ENCODE measurements at places on chromosomes 4 and X.

GRCh38 chr4:38205261-38205660 is 245.1 kb downstream of the PTTG2 start:
- DNase-seq = no peak

DNA sequence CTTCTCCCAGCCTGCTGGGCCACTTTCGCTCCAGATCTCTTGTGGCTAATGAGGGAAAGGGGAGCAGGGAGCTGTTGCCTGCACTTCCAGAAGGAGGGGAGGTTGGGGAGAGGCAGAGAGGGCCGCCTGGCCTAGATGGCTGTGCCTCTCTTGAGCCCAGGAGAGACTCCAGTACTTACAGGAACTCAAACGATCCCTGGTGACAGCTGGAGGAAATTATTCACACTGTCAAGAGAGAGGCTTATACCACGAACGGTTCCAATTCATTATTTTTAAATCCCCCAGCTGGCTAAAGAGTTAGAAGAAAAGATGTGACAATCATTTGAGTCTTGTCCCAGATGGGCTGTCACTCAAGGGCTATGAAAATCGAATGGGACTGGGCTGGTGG is 96.1 kb downstream of the PHKA2 start:
- DNase-seq = no peak

- no peak for DNase-seq
These were observed 55.8 kb downstream of the HHIP start for GRCh38 chr4:144701683-144702233.

DNA sequence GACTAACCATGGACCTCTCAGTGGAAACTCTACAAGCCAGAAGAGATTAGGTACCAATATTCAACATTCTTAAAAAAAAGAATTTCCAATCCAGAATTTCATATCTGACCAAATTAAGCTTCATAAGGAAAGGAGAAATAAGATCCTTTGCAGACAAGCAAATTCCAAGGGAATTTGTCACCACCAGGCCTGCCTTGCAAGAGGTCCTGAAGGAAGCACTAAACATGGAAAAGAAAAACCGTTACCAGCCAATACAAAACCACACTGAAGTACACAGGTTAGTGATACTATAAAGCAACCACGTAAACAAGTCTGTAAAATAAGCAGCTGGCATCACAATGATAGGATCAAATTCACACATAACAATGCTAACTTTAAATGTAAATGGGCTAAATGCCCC is 156.6 kb downstream of the FAM13A start:
- no peak for DNase-seq

GRCh38 chrX:63400340-63400739 is 49.2 kb upstream of the SPIN4 start:
- DNase-seq = no peak

GRCh38 chrX:129877401-129877800 is 28.6 kb upstream of the UTP14A start:
- no peak for DNase-seq

GRCh38 chrX:13996650-13997049 is 33.0 kb downstream of the GEMIN8 start:
- no peak for DNase-seq

DNA sequence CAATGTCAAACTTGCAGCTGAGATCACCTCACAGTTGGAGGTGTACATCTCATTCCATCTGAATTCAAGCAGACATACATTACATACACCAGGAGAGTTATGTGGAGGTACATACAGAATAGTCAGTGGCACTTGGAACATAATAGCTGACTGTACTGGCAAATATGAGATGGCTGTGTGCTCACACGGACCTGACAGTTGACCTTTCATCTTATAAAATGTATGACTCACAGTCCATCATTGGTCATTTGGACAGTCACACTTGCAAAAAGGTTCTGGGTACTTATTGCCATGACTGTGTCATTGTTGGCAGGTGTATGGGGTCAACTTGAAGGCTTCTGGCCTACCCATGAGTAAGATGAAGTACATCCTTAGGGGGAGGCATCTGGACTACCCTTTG is 88.6 kb upstream of the WDR1 start:
- DNase-seq = no peak

GRCh38 chr4:53191997-53192396 is 173.9 kb downstream of the SCFD2 start:
- no peak for DNase-seq

- DNase-seq = no peak
These were observed 1151.3 kb upstream of the IGFBP7 start for GRCh38 chr4:58261526-58261925.

GRCh38 chr4:139609647-139610046 is 53.6 kb upstream of the SETD7 start:
- no peak for DNase-seq

DNA sequence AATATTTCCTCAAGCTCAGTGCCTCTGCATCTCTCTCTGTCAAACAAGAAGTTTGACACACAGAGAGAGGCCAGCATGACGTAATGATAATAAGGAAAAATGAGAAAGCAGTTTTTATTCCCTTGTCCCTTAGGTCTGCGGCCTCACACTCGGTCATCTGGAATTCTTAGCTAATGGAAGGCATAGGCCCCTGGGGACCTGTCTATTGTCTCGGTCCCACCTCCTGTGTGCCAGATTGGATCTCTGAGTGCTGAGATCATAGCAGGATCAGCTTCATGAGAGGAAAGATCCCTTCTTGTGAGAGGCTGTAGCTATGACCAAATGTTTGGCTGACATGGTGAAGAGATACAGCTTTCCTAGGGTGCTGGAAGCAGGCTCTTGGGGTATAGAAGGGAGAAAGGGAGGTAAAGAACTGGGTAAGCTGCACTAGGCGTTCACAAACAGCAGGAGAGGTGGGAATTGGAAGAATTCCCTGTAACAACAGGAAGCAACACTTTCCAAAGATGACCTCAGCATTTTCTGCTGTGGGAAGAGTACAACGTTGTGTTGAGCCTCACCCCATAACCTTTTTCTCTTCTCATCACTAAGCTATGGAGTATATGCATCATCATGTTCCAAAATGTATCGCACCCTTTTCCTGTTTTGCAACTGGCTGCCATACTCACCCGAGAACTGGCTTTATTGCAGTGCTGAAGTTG is 20.2 kb downstream of the TMEM31 start:
- no peak for DNase-seq

GRCh38 chr4:82780752-82781231 is 17.8 kb downstream of the SCD5 start:
- peak; percentile 86 for DNase-seq

GRCh38 chr4:152157629-152158028 is 378.3 kb downstream of the FBXW7 start:
- no peak for DNase-seq

- peak; percentile 35 for DNase-seq
These were observed 64.1 kb downstream of the RLIM start for GRCh38 chrX:74550295-74550802.

DNA sequence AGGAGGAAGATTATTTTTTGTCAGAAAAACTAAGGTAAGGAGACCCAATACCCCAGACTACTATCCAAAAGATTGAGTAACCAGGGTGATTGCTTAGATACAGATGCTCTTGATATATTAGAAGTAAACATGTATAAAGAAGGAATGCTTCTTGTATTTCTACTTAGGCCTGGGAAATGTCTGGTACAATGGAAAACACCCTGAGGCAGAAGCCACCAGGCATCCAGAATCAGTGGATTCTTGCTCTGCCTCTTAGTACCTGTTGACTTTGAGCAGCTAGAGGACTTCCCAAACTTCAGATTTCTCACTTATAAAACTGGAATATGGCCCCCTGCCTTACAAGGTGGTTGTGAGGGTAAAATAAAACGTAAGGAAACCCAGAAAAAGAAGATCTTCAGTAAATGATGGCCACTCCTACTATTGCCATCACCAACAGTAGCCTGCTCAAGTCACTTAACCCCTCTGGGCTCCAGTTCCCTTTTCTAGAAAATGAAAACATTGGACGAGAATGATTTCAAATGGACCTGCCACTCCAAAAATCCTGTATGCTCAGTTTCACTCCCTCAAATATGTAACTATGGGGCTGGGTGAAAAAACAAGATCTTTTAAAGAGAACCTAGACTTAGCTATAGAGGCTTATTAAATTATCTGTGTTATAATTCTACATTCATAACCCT is 56.6 kb downstream of the AMELX start:
- no peak for DNase-seq

DNA sequence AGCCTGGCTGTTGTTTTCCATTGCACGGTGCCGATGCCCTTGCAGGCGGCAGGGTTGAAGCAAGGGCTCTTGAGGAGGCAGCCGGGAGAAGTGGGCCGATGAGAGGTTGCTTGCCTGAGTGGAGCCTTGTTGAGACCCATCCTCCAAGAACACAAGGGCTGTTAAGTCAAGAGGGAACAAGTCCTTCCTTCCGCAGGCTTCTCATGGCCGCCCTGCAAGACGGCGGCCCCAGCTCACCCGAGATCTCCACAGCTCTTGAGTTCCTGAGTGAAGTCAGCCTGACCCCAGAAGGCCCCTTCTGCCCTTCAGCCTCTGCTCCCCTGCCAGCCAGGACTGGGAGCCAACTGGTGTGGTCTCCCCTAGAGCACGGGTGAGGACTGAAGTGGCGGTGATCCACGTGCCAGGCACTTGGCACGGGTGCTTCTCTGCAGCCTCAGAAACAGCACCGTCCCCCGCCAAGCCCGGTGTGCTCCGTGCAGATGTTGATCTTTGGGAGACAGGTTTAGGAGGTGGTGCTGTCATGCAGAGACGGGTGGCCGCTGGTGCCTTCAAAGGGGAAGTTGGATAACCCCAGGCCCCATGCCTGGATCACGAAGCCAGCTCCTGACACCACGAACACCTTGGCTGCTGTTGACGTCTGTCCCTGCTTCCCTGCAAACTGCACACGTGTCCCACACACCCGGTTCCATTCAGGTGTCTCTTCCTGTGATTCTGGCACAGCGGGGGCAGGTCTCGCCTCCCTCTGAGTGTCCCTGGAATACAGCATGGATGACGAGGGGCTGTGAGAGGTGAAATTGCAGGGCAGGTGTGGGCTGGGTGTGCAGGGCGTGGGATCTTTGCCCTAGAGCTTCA is 164.4 kb upstream of the PSAPL1 start:
- DNase-seq = no peak

DNA sequence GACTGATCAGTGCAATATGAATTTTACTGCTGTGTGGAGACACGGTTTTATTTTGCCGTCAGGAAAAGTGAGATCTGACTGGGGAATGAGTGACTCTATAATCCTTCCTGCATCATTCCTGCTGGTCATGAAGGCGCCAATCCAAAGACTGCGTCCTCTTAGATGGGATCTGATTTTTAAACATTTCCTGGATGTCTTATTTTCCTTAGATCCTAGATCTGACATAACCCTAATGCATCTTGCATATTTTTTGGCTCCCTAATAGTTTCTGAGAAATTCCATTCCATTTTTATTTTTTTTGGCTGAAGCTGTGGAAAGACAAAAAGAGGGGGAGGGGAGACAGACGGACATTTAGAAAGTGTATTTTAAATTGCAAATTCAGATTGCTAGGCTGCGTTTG is 454.9 kb upstream of the FAT1 start:
- no peak for DNase-seq

DNA sequence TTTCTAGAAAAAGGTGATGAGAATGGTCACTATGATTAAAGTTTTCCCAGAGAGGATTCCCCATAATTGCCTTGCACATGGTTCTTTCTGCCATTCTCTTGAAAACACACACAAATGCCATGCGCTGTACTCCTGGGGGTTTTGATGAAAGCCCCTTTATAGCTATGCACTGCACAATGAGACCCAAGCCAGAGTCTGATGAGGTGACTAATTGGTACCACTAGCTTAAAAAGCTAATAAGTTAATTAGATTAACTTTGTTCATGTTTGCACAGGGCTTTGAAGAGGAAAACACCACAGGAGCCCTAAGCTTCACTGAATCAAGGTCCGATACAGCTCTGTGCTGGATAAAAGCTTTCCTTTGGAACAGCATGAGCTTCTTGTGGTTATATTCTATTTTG is 132.2 kb downstream of the NKX6-1 start:
- DNase-seq = no peak

GRCh38 chrX:154366666-154367055 is 7.8 kb downstream of the FLNA start:
- DNase-seq = no peak

- peak; percentile 43 for DNase-seq
These were observed 163.9 kb downstream of the KDR start for GRCh38 chr4:54961357-54961975.

DNA sequence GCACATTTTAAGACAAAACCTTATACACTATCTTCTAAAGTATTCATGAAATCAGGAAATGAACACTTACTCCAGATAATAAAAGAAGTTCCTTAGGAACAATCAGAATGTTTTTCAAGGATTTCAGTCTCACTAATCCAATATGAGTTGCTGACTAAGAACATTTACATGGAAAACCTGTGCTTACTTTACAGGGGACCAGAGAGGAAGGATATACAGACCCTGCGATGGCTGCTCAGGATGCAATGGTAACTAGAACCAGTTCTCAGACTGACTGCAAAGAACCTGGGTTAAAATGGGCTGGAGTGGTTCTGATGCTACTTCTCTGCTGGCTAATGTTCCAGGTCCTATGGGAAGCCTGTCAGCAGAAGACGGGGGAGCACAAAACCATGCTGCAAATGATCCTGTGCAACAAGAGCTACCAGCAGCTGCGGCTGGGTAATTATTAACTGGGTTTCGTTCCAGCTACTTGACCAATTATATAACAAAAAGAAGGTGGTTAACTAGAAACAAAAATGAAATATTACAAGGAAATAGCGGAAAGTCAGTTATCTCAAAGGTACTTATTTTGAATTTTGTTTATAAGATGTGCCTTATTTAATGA is 85.3 kb downstream of the ANXA10 start:
- DNase-seq = no peak

DNA sequence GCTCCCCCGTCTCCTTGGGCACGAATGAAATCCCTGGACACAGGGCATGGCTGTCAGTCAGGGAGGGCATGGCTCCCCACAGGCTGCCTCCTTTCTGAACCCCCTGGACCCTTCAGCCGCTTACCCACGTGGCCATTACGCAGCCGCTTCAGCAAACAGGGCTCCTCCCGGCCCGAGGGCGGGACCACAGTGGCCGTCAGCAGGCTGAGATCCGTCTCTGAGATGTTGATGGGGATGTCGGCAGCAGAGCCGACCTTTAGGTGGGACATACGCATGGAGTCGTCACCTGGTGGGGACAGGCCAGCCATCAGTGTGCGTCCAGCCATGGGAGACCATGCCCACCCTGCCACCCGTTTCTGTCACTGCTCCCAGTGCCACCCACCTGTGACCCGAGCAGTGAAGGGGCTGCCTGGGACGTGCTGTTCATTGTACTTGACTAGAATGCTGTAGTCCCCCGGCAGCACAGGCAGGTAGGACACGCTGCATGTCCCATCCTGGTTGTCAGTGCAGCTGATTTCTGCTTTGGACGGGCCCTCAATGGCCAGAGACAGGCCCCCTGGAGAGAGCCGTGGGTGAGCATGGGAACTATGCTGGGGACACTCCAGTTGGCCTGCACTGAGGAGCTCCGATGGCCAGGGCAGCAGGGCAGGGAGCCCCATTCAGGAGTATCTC is 21.1 kb downstream of the FLNA start:
- DNase-seq = no peak

- no peak for DNase-seq
These were observed 18.3 kb downstream of the BLOC1S4 start for GRCh38 chr4:6734165-6734786.

GRCh38 chr4:38313999-38314561 is 349.9 kb upstream of the KLF3 start:
- no peak for DNase-seq
